Motor neuron (in vitro differentiated cells): ENCODE measurements at places on chromosomes 7 and 10. TPM values are rescaled to one million over a fixed set of nuclear protein-coding genes. Genes with fewer than 3 reads are reported as not detected.

- no peak for ATAC-seq
Measured at GRCh38 chr7:99061001-99061776, 82.7 kb downstream of the SMURF1 start.

DNA sequence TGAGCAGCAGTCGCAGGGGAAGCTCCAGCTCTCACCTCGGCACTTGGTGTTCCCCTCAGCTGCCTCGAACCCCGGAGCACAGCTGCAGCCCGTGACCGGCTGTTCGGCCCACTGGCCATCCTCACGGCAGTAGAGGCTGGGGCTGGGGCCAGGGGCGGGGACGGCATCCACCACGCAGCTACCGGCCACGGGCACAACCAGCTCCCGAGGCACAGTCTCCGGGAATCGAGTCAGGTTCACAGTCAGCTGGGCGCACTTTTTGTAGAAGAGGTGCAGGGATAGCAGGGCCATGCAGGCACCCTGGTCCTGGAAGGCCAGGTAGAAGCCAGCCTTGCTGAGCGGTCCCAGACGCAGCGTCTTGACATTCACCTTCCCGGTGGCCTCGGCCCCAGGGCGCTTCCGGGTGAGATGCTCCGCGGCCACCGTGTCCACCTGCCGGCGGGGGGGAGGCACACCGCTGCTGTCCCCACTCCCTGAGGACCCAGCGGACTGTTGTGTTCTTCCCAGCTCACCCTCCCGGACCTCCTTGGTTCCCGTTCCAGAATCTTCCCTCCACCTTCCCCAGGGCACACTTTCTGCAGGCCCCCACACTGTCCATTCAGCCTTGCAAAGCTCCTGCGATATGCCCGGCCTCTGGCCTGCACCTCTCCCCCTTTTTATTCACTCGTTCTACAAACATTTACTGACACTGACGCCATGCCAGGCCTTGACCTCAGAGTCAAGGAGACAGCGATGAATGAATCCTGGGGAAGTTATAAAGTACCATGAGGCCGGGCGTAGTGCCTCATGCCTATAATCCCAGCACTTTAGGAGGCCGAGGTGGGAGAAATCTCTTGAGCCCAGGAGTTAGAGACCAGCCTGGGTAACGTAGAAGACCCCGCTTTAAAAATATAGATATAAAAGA, 4.8 kb downstream of the EPHB4 start:
- no peak for ATAC-seq

GRCh38 chr7:155728116-155728515, 83.7 kb downstream of the RBM33 start:
- ATAC-seq: no peak

GRCh38 chr10:104322416-104322782, 15.9 kb downstream of the ITPRIP start:
- ATAC-seq: no peak

DNA sequence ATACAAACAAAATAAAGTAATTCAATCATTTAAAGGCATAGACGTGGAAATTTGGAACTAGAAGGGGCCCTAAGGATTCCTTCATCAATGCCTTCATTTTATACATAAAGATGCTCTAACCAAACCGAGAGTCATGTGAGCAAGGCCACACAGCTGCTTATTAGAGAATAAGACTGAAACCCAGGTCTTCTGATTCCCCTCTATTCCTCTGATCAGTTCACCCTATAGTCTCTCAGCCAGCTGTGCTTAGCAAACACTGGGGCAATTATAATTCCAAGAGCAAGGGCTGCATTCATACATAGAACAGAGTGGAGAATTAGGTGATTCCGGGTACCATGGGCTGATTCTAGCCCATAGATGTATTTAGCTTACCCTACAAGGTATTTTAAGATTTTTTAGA, 9.7 kb upstream of the XPNPEP1 start:
- ATAC-seq: no peak

GRCh38 chr7:4857189-4857588, 4.6 kb downstream of the PAPOLB start:
- ATAC-seq: no peak

- no peak for ATAC-seq
Measured at GRCh38 chr7:126658684-126659083, 594.1 kb downstream of the GRM8 start.

- no peak for ATAC-seq
Measured at GRCh38 chr10:95287281-95287680, 3.5 kb downstream of the PDLIM1 start.

- ATAC-seq: peak; percentile 25
Measured at GRCh38 chr7:22154143-22154529, 202.8 kb downstream of the RAPGEF5 start.

DNA sequence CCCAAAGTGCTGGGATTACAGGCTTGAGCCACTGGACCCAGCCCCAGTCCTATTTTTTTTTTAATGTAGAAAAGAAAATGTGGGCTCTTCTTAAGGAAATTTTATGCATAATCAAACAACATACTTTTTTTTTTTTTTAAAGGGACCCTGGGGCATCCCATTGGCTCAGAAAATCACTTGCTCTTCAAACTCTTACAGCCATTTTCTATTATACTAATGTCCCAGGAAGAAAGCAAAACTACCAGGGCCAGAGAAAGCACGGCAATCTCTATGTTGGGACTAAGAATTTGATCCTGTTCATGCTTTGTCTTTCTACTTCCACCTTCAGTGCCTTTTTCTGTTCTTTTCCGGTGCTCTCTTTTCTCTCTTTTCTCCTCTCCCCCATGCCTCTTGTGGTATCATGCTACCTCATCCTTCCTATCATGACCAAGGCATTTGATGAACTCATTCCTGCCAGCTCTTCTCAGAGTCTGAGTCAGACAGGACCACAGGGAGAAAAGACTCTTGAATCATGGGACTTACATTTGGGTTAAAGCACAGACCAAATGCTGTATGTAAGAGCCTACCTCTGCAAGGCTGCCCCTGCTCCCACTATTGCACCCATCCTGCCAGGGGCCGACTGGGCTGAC, 76.4 kb upstream of the CCNY start:
- peak; percentile 55 for ATAC-seq

GRCh38 chr10:89644691-89644966, 413 bp downstream of the PANK1 start:
- ATAC-seq: peak; percentile 42

GRCh38 chr7:29878081-29878688, 71.9 kb downstream of the WIPF3 start:
- ATAC-seq: no peak

- ATAC-seq: no peak
Measured at GRCh38 chr7:150975536-150976319, 2.4 kb downstream of the KCNH2 start.

- ATAC-seq: no peak
Measured at GRCh38 chr7:96770758-96771157, 61.1 kb upstream of the SEM1 start.

GRCh38 chr10:68492118-68492517, 20.3 kb upstream of the DNA2 start:
- ATAC-seq: no peak

- ATAC-seq: no peak
Measured at GRCh38 chr7:124965553-124965952, 35.9 kb upstream of the POT1 start.

- peak; percentile 93 for ATAC-seq
Measured at GRCh38 chr10:12333380-12334185, 15.8 kb upstream of the CAMK1D start.

GRCh38 chr10:94156453-94156852, 162.7 kb downstream of the PLCE1 start:
- ATAC-seq: no peak

DNA sequence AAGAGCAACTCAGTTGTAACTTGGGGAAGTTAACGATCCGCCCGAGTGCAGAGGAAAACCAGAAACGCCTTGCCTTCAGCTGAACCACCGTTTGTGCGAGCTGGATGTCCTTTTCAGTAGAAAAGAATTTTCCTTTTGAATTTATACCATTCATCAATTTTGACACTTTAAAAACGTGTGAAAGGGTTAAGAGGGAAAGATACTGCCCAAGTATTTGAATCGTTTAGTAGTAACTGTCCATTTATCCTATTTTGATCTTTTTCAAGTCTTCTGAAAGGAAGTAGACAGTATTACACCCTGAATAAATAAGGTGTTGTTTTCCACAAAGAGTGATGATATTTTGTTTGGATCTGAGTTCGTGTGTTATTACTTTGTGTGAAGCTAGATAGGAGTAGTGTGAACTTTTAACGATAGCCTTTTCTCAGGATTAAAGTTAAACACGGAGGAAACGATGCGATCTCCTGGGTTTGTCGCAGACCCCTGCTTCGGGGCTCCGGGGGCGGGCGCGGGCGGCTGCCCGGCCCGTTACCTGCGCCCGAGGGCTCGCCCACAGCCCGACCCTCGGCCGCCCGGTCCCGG, 830 bp upstream of the BMI1 start:
- ATAC-seq: no peak

DNA sequence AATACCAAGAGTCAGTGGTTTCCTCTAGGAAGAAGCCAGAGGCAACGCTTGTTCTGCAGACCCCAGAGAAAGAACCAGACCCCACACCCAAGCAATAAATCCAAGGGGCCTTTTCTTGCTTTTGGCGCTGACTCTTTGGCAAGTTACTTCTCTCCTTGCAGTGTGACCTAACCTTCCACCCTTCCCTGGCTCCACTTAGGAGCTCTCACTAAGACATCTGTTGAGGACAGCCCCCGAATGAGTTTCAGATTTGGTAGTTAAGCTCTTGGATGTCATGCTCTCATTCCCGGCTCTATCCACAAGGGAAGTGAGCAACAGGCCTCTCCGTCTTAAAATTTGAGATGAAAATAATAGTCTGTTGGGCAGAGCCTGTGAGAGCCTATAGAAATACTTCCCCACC, 50.6 kb upstream of the FAM204A start:
- no peak for ATAC-seq

- no peak for ATAC-seq
Measured at GRCh38 chr7:133819695-133820094, 307.4 kb upstream of the LRGUK start.

- ATAC-seq: no peak
Measured at GRCh38 chr7:69218576-69218975, 379.7 kb upstream of the AUTS2 start.

GRCh38 chr7:155460926-155461613, 3.1 kb downstream of the EN2 start:
- no peak for ATAC-seq

DNA sequence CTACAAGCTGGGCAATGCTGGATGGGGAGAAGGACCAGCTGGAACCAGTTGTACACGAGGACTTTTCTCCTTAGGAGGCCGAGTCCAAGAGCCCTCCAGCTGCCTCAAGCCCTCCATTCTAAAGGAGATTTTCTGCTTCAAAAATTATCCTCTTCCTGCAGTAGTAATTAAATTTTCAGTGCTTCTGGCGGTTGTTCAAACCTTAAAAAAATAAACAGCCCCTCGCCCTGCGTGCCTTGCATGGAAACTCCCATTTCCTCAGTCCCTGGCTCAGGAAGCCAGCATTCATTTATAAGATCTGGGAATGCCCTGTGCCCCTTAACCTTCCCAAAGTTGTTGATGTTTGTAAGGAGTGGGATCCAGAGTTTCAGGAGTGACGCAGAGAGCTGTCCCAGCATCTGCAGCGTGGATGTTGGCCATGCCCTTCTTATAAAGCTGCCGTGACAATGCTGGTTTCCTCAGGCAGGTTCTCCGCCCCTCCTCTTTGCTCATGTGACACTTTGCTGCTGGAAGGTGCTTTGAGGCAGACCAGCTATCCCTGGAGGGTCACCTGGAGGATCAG, 24.0 kb upstream of the ACTR3B start:
- no peak for ATAC-seq

DNA sequence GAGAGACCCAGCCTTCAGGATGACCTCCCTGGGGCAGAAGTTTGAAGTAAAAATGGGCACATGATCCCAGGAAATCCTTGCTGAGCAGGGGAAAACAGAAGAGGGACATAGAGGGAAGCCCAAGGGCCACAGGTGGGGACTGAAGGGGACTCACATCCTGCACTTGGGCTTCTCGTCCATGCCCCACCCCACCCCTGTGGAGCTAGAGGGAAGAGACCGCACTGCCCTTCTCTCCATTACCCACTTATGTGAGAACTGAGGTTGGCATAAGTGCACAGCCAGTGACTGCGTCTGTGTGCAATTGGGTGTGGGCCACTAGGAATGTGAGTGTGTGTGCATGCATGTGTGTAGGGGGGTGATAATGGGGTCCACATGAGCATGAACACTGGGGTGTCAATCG, 43.4 kb upstream of the SLF2 start:
- ATAC-seq: no peak

DNA sequence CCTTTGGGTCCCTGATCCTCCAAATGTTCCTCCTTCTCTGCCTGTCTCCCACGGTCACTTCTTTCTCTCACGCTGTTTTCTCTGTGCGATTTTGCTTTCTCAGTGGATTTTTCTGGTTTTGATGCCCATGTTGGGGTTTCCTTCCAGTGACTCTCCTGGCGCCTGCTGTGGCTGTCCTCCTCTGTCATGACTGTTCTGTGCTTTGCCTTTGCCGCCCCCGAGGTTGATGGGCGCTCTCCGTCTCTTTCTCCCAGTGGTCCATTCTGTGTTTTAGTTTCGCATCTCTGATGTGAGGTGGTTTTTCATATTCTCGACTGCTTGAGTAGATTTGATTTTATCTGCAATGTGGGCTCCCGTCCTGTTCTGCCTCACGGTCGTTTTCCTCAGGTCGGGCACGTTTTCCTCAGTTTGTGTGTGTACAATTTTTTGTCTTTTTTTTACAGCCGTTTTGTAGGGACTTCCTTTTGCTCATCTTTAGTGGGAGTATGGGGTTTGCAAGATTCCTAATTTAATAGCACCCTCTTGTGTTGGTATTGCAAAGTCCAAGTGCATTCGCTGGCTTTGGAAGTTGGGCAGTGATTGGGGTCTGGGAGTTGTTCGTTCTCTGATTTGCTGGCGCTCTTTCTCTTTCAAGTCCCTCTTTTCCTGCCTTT, 100.0 kb downstream of the INPP5A start:
- peak; percentile 86 for ATAC-seq

DNA sequence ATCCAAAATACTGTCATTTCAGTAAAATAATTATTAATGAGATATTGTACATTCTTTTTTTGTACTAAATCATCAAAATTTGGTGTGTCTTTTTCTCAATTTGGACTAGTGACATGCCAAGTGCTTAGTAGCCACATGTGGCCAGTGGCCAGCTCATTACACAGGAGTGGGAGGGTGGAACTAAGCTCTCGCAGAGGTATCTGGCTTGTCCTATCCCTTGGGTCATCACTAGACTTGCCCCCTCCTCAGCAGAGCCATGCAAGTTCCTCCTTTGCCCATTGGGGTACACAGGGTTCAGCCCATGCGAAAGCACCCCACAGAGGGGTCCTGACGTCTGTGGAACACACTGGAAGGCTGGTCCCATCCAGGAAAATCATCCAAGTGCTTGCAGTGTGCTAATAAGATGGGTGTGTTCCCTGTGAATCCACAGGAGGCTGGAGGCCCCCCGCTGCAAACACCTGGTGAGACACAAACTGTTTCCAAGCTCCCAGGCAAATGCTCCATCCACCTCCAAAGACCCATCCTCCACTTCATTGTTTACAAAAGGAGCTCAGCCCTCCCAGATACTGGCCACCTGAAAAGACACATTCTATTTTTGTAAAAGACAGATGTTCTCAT, 1.3 kb downstream of the ARHGAP22 start:
- no peak for ATAC-seq

- ATAC-seq: no peak
Measured at GRCh38 chr7:46146454-46147255, 225.6 kb upstream of the IGFBP3 start.

- no peak for ATAC-seq
Measured at GRCh38 chr7:106376026-106376799, 91.4 kb upstream of the NAMPT start.

The CTAGE6 gene
- total RNA-seq: 0.66 and 0.83 TPM in 2 replicates

The C10orf67 gene
- 0.41 TPM in 1 of 2 replicates, not detected in the other for total RNA-seq

The ATRNL1 gene
- 10.3 and 13.2 TPM in 2 replicates for total RNA-seq

The FAM131B gene
- total RNA-seq: 48.0 and 49.1 TPM in 2 replicates

The ADAM22 gene
- 9.8 and 14.0 TPM in 2 replicates for total RNA-seq

The SP4 gene
- total RNA-seq: 2.3 and 4.3 TPM in 2 replicates

The SLC26A5 gene
- 0.13 TPM in 1 of 2 replicates, not detected in the other for total RNA-seq

The AKR1B15 gene
- total RNA-seq: not detected in 2 replicates

The PRKAR2B gene
- 25.5 and 26.6 TPM in 2 replicates for total RNA-seq

The AOAH gene
- total RNA-seq: 0.58 and 0.73 TPM in 2 replicates

The NRAP gene
- total RNA-seq: 0.11 and 0.15 TPM in 2 replicates

The TMEM236 gene
- total RNA-seq: 0.08 and 0.09 TPM in 2 replicates
